ENCODE measurements at places on chromosomes 12 and 14.

- no peak for DNase-seq
Measured at GRCh38 chr14:100426314-100426713, 103.2 kb downstream of the SLC25A47 start.

DNA sequence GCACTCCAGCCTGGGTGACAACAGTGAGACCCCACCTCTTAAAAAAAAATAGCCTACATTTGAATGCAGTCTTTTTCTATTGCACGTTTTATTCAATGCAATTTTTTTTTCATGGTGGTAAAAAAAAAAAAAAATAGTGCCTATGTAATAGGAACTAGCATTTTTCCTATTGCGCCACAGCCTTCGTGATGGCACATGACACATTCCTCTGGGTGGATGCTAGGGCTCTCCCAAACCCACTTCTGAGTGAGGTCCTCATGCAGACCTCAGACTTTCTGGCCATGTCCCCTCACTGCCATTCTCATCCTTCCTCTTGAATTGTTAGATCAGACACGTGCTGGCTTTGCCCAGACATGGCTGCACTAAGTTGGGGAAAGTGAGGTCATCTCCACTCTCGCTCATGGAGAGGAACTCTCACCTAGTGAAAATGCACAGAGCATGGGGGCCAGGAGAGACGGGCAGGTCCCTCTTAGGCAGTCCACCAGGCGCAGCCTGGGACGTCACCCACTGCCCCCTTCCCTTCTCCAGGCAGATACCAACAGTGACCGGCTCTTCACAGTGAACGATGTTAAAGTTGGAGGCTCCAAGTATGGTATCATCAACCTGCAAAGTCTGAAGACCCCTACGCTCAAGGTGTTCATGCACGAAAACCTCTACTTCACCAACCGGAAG lies 19.2 kb downstream of the DCAF4 start:
- no peak for DNase-seq

DNA sequence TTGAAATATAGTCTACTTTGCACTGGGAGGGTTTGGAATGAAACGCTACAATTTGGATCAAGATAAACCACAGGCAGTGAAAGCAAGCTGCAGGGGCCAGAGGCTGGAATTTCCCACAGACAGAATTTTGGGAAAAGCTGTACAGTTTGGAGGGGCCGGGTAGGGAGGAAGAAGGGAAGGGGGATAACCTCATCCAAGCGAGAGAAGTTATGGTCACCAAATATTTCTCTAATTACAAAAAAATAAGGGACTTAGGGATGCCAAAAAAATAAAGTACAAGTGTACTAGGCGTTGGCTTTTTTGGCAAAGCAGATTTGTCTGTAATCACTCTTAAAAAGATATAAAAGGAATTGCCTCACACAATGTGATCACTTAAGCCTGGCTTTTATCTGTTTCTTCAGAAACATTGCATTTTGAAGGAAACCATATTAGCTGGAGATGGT lies 31.2 kb upstream of the ADGRD1 start:
- no peak for DNase-seq

- DNase-seq, result no peak
Measured at GRCh38 chr14:59190372-59190771, 1.9 kb downstream of the DAAM1 start.

- DNase-seq, result no peak
Measured at GRCh38 chr12:23662966-23663365, 286.5 kb downstream of the SOX5 start.

Measured in cortex of kidney (tissue), 1 donor.